ENCODE measurements at places on chromosomes 3 and 15.

GRCh38 chr3:34988296-34988695 lies 651.0 kb upstream of the ARPP21 start:
- DNase-seq: no peak

GRCh38 chr3:82736696-82737277 lies 975.3 kb upstream of the GBE1 start:
- no peak for DNase-seq

- no peak for DNase-seq
These were observed 57.7 kb downstream of the KLHL25 start for GRCh38 chr15:85737061-85737460.

DNA sequence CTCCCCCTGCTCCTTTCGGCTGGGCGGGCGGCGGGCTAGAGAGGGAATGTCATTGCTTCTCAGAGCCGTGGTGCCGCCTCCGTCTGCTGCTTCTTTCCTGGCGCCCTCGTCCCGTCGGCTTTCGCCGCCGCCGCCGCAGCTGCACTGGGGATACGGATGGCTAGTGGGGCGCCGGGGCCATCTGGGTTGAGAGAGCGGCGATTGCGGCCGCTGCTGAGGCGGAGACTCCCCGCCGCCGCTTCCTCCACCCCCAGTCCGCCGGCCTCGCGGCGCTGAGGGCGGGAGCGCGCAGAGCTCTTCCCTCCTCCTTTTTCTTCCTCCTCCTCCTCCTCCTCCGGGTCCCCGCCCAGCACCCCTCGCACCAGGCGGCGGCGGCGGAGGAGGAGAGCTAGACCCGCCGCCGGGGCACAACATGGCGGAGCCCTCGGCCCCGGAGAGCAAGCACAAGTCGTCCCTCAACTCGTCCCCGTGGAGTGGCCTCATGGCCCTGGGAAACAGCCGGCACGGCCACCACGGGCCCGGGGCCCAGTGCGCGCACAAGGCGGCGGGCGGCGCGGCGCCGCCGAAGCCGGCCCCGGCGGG lies at the start of gene STT3B:
STT3B (plus strand) TSS at position 339 of the 582 bp plus-strand sequence; CDS start at position 413, 74 bp downstream.
- peak; percentile 28 for DNase-seq

- DNase-seq: no peak
These were observed 40.4 kb upstream of the RAB6B start for GRCh38 chr3:133935843-133936769.

- no peak for DNase-seq
These were observed 228.1 kb downstream of the SNRPN start for GRCh38 chr15:25182736-25183445.

GRCh38 chr3:148439254-148439822 lies 258.4 kb upstream of the AGTR1 start:
- DNase-seq: no peak

- no peak for DNase-seq
These were observed 684.0 kb downstream of the ZBBX start for GRCh38 chr3:166696103-166696502.

- no peak for DNase-seq
These were observed 54.1 kb downstream of the SLC7A14 start for GRCh38 chr3:170531657-170532335.

- no peak for DNase-seq
These were observed 5.9 kb upstream of the NMD3 start for GRCh38 chr3:161215185-161215584.

DNA sequence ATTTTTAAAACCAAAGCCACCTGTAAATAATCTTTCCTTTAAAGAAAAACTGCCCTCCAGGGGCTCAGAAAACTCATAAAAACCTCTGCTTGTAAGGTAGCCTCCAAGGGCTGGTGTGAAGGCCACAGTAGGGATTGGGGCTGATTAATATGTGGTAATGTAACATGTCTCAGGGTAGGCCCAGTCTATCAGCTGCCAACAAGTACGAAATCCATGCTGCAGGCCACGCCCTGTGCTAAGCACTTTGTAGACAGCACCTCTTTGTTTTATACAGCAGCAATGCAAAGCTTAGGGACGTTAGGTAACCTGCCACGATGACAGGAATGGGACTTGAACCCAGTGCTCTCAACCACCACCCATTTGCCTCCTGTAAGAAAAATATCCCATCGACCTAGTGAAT lies 65.6 kb upstream of the PRICKLE2 start:
- DNase-seq: no peak

DNA sequence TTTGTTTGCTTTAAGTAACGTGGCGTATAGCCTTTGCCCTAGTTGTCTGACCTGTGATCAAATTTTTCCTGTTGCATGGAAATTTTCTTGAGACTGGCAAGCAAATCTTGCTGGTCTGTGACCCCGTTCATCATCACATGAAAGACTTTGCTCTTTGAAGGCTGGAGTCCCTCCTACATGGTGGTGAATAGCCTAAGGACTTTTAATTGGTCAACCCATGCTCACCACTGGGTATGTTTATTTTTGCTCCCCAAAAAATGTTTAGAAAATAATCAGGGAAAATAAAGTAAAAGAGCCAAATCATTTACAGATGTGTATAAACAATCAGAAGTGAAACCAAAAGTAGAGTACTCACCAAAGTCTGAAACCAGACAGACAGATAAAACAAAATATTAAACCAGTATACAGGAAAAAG lies 1075.3 kb upstream of the ALCAM start:
- DNase-seq: no peak

DNA sequence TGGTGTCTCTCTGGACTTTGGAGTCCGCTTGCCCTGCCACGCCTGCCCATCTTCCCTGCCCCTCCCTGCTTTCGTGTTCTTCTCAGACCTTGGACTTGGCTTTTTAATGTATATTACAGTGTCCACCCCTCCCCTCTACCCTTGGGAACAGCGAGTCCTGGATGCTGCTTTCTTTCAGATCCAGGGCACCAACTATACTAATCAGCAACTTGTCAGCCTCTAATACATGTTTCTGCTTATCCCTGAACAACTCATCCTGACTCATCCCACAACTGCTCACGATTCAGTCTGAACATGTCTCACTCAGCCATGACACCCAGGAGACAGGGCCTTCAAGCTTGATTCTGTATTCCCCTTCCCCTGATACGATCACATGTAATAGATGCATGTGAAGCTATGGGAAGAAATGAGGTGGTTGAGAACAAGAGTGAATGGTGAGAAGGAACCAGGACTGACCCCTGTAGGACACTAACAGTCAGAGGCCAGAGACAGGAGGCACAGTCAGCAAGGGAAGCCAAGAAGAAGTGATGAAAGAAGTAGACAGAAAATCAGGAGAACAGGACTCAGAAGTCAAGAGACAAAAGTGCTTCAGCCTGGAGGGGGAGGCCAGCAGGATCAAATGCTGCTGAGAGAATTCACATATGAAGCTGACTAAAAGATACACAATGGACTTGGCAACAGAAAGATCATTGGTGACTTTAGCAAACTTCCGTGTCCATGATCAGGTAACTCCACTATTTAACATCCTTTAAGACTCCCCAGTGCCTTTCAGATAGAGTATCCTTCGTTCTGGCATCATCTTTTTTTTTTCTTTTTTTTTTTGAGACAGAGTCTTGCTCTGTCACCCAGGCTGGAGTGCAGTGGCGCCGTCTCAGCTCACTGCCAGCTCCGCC lies 35.4 kb downstream of the BCL2L10 start:
- no peak for DNase-seq

- DNase-seq: no peak
These were observed 128.8 kb upstream of the PRR23C start for GRCh38 chr3:139173372-139174108.

- DNase-seq: no peak
These were observed 60.7 kb downstream of the TBC1D2B start for GRCh38 chr15:78016860-78017259.

- no peak for DNase-seq
These were observed 10.9 kb downstream of the MYL3 start for GRCh38 chr3:46852334-46852720.
